Substantia nigra (tissue), 51 donors: ENCODE measurements at places on chromosomes 6 and 20.

- DNase-seq = no peak
Observed at GRCh38 chr6:54173089-54173488, 61.8 kb downstream of the MLIP start.

GRCh38 chr6:90645634-90646033 is 58.8 kb upstream of the MAP3K7 start:
- no peak for DNase-seq

DNA sequence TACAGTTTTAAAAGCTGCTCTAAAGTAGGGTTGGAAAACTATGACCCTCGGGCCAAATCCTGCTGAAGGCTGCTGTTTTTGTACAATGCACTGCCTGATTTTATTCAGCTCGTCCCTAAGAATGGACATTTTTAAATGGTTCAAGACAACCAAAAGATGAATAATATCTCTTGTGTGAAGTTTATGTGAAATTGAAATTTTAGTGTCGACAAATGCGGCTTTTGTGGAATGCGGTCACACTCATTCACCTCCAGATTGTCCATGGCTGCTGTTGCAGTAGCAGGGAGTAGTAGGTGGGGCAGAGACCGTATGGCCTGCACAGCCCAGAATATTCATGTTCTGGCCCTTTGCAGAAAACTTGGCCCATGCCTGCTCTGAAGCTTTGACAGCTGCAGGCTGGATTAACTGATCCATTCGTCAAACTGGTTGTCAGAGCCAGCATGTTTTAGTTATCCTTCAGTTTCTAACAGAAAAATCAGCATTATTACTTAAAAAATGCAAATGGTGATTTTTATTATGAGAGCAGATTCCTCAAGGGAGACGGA is 91.6 kb downstream of the PSMG4 start:
- no peak for DNase-seq

DNA sequence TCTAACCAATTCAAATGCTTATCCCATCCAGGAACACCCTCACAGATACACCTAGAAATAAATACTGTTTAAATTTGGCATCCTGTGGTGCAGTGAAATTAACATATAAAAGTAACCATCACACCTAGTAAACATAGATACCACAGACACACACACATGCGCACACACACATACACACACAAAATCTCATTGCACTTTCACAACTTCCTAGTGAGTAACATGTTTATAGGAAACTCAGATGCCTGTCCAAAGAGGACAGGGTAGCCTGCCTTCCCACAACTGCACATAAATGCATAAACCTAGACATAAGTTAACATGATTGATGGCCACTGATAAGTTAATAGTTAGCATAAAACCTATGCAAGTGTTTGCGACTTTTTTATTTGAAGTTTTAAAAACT is 56.8 kb downstream of the LRRC1 start:
- DNase-seq = no peak
